ENCODE measurements at places on chromosomes 16 and 17.
A peak's percentile ranks its signal among the peaks of the same experiment; 100 is the strongest.

DNA sequence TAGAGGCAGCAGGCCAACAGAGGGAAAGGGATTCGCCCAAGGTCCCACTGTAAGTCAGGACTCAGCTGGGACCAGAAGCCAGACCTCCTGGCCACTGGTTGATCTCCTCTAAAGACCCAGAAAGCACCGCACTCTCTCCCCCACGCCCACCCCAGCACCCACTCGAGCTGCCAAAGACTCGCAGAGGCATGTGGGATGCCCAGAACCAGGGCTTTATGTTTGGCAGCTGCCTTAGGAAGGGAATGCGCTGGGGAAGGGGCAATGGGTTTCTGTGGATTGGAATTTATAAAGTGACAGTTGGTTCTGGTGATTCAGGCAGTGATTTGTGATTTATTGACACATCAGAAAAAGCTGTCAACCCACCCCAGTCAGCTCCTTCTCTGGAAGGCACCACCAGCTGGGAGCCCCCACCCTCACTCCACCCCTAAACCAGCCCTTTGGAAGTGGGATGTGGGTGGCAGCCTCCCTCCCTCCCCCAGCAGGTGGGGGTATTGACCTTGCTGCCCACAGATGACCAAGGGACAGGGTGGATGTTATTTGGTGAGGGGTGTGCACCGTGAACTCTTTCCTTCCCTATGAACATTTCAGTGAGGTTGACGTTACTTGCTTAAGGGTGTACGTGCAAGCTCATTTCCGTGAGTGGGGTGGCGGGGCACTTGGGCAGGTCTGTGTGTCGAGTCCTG is 76.6 kb upstream of the DNAJA2 start:
- DNase-seq = no peak

DNA sequence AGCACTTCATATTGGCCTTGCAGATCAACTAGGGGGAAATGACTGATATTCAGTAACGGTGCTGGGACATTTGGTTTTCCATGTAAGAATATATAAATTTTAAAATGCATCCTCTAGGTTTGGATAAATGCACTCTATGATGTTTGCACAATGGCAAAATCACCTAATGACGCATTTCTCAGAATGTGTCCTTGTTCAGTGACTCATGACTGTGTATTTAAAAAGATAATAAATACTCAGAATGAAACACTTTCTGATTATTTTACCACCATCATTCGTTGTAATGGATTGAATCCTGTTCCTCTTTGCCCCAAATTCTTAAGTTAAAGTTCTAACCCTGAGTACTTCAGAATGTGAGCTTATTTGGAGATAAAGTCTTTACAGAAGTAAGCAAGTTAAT is 17.2 kb upstream of the ADGRG1 start:
- DNase-seq = peak; percentile 70

DNA sequence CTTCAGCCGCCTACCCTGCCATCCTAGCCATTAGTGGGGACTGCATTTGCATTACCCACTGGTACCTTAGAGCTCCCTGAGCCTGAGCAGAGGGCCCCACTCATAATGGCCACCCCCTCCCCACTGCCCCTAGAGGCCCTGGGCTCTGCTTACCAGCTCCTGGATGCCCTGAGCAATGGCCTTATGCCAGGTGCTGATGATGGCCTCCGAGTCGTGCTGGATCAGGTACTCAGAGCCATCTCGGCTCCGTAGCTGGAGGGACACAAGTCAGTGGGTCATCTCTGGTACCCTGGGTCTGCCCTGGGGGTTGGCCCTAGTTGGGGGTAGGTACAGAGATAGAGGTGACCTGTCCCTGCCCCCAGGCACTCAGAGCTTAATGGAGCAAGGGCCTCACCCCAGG is 34.9 kb downstream of the ARHGAP27 start:
- DNase-seq = no peak

DNA sequence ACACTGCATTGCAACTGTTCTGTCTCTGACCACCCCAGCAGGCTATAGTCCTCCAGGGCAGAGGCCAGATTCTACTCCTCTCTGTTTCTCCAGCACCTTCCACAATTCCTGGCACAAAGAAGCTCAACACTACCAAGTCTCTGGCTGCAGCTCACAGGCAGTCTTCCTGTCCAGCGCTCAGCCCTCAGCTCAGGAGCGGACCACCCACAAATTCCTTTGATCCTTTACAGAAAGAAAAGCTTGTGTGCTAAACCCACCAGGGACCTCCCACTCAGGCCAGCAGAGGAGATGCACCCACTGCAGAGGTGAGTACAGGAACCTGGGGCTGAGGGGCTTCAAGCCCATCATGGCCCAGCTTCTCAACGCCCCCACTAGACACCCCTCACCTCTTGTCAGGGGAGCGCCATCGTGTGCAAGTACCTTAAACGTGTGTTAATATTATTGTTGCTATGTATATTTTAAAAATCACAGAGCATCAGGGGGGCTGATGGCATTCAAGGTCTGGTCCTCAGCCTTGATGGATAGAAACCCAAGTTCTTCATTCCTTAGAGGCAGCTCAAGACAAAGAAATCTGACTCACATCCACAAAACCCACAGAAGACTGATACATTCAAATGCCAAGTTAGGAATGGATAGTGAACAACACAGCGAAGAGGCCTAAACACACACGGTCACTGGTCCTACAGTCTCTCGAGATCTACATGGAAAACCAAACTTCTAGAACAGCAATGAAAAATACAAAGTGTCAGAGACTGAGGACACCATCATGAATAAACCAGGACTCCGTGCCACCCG is 8.4 kb downstream of the HSDL1 start:
- no peak for DNase-seq

DNA sequence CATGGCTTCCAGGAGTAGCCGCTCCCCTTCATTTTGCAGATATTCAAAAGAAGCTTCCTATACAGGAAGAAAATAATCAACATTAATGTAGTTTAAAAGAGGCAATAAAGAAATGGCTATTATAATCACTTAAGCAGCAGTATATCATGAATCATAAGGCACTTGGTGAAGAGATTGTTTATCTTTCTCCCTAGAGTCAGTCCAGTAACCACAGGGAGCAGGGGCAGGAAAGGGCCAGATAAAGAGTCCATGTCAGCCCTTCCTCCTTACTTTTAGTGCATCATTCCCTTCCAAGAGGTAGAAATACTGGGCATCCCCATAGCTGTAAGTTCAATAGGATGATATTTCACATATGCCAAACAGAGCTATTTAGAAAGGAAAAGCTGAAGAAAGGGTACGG is 184.6 kb upstream of the C17orf78 start:
- no peak for DNase-seq

DNA sequence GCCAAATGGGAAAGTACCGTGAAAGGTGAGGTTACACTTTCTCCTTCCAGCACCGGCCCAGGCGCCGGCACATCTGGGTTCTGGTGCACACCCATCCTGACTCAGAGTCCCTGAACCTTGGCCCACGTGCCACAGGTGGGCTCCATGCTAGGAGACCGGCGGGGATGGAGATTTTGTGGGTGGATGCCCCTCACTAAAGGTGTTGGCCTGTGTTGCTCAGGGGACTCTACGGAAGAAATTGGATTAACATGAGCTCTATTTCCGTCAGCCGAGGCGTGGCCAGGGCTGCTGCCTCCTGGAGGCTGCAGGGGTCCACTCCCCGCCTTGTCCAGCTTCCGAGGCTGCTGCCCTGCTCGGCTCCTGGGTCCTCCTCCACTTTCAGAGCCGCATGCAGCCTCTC is 30.8 kb downstream of the FBXO31 start:
- no peak for DNase-seq

GRCh38 chr17:42403150-42403549 is 14.9 kb upstream of the STAT3 start:
- no peak for DNase-seq

DNA sequence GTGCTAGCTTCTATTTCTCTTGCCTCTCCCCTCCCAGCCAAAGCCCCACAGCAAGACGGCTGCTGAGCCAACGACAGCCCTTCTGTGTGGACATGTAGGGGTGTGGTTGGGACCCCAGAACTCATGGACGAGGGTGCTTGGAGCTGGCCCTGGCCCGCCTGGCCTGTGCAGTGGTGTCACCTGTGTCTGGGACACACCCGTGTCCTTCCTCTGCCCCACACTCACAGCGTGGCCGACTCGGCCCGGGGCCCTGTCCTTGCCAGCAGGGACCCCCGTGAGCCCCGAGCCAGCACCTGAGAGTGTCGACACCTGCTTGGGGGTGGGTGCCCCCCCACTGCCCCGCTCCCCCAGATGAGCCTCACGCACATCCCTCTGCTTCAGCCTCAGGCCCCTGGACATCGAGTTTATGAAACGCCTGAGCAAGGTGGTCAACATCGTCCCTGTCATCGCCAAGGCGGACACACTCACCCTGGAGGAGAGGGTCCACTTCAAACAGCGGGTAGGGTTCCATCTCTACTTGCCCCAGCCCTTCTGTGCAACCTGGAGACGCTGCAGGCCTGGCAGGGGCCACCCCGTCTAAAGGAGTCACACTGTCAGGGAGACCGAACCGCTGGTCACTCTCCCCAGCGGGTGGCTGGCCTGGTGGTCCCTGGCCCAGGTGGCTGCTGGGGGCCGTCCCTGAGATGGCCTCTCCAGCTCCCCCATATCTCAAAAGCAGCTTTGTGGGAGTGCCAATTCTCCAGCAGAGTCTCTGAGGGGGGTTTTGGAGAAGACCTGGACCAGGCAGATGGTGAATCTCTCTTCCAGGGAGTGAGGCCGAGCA is 349.8 kb downstream of the SEC14L1 start:
- no peak for DNase-seq

DNA sequence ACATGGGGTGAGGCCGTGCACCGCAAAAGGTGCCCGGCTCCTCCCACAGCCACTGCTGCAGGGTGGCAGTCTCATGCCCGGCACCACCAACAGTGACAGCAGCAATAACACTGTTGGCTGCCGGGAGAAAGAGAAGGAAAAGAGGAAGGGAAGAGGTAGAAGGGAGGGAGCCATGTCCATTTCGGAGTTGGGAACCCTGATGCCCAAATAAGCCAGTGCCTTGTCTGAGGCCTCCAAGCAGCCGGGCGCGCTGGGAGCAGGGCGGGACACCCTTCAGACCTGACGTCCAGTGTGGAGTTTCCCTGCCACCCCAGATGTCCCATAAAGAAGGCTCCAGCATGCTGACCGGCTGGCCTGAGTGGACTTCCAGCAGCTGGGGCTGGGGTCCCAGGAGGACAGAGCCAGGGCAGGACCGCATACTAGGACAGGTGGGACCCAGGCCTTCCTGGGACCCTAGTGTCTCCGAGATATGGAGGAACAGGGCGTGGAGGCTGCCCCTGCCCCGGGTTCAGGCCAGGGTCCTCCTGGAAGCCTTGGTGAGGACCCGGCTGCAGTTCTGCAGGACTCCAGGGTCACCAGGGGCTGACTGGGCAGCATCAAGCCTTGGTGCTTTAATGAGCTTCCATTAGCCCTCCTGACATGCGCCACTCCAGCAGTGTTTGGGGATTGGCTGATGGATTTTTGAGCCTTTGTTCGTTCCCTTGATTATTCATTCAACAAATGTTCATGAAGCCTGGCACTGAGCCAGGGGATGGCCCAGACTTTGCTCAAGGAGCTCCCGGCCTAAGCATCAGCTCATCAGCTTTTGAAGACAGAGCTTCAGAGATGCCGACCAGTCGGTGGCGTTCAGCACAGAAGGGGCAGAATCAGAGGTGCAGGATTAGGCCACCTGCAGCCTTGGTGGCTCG is 223.6 kb upstream of the CIBAR2 start:
- DNase-seq = no peak

GRCh38 chr16:4115949-4116318 is 308 bp downstream of the ADCY9 start:
- no peak for DNase-seq

- peak; percentile 31 for DNase-seq
Measured at GRCh38 chr17:3602499-3602898, 6.7 kb downstream of the TRPV1 start.

- no peak for DNase-seq
Measured at GRCh38 chr16:2979669-2980226, 498 bp downstream of the PKMYT1 start.

GRCh38 chr16:50747207-50747956 is 5.5 kb downstream of the CYLD start:
- peak; percentile 24 for DNase-seq

DNA sequence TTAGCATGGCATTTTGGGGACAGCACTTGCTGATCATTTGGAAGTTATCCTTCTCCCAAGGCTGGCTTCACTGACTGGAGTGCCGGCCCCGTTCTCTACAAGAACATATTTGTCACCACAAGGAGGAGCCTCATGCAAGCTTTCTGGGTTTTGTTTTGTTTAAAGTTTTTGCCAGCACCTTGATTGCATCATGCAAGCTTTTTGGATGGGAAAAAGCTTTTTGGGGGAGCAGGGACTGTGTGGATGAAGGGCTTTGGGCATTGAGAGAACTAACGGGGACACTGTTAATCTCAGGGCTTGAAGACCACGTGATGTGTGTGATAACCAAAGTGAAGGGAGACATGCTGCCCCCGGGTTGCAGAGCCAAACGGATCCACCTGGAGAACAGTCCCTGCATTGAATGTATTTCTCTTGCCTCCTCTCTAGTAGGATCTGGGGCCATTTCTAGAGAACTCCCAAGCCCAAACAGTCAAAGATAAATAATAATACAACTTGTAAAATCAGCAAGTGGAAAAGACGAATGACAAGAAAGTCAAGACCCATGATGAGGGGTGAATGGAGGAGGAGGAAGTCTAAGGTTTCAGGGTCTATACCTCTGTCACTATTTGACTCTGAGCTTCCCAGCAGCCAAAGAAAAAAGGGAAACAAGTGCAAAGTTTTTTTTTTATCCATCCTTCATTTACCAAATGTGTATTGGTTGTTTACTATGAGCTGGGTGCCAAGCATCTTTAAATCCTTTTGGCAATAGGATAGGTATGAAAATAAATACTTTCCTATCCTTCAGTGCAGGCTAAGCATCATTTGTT is 17.2 kb downstream of the TMEM114 start:
- DNase-seq = peak; percentile 65

DNA sequence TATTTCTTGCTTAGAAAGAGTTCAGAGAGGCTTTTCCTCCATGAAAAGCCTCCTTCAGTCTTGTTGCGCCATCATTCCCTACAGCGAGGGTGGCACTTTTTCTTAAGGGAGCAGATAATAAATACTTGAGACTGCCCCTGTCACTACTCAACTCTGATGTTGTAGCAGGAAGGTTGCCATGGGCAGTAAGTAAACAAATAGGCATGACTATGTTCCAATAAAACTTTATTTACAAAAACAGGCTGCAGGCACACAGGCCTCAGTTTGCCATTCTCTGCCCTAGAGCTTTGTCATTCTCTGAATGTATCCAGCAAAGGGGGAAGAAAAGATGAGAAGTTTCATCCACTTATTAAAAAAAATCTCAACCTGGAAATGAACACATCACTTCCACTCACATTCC is 60.4 kb downstream of the MYOCD start:
- DNase-seq = no peak

- DNase-seq = no peak
Measured at GRCh38 chr16:79049040-79049439, 551.5 kb downstream of the MAF start.
